Activated naive CD8-positive, alpha-beta T cell treated with anti-CD3 and anti-CD28 coated beads, Interleukin-2, amount 50 U/mL, for 24 hours (primary cell): ENCODE measurements at places on chromosomes 7 and 10.

DNA sequence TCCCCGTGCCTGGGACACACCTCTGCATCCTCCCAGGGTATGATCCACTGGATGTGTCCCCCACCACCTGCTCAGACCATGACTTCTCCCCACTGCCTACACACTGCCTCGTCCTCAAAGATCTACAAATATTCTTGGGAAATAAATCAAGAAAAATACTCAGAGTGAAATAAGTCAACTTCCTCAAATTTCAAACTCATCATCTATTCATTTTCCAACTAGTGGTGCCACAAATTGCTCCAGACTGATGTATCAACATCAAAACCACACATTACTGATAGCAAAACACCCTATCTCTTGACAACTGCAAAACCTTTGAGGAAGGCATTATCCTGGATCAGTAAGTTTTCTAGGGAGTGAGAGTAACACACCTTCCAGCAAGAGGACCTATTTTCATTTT is 87.7 kb downstream of the GRB10 start:
- no peak for DNase-seq

GRCh38 chr10:18501629-18502028 is 149.8 kb downstream of the NSUN6 start:
- no peak for DNase-seq

GRCh38 chr7:14604606-14605005 is 297.9 kb downstream of the DGKB start:
- DNase-seq, result no peak

GRCh38 chr7:32020551-32021159 is 49.6 kb downstream of the PDE1C start:
- no peak for DNase-seq

GRCh38 chr10:5536486-5537081 is 11.8 kb downstream of the CALML3 start:
- no peak for DNase-seq

DNA sequence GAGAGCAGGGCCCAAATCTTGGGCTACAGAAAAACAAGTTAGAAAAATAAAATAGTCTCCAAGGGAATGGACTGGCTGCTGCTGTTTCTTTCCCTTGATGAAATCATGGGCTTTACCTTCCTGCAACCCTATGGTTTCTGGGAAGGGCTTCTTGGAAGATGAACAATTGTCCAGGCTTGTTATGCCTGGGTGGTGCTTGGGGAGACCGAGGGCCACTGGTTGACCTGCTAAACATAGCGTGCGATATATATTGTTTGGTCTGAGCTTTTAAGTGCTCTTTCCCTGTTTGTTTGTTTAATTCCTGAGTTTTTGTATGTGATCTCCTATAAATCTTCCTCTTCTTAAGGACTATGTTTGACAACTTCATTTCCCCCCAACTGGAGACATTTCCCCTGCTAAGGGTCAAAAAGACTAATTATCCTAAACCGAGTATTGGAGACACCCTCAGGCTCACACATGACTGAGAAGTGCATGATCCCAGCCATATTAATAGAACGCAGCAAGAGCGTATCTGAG is 37.9 kb downstream of the SLC25A28 start:
- no peak for DNase-seq

GRCh38 chr10:28719789-28720436 is 42.6 kb downstream of the BAMBI start:
- no peak for DNase-seq

- DNase-seq, result no peak
These were observed 77.5 kb upstream of the STEAP1B start for GRCh38 chr7:22577470-22578001.

GRCh38 chr10:48235501-48235900 is 39.0 kb downstream of the FRMPD2 start:
- no peak for DNase-seq

DNA sequence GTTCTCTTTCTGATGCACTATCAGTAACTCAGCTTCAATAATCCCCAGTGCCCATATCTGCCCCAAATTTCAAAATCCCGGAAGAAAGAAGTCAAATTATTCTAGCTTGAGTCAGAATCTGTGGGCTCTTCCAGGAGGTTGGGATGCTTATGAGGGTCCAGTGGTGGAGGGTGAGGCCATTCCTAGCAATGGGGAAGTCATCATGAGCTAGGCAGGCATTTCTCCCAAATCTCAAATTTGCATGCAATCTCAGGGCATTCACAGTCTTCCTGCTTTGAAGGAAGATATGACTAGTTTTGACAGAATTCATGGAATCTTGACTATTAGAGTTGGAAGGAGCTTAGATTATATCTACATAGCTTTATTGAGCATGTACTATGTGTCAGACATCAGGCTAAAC is 164.3 kb upstream of the AGK start:
- no peak for DNase-seq

- DNase-seq, result no peak
These were observed 62.4 kb downstream of the ITGB8 start for GRCh38 chr7:20393021-20393610.

DNA sequence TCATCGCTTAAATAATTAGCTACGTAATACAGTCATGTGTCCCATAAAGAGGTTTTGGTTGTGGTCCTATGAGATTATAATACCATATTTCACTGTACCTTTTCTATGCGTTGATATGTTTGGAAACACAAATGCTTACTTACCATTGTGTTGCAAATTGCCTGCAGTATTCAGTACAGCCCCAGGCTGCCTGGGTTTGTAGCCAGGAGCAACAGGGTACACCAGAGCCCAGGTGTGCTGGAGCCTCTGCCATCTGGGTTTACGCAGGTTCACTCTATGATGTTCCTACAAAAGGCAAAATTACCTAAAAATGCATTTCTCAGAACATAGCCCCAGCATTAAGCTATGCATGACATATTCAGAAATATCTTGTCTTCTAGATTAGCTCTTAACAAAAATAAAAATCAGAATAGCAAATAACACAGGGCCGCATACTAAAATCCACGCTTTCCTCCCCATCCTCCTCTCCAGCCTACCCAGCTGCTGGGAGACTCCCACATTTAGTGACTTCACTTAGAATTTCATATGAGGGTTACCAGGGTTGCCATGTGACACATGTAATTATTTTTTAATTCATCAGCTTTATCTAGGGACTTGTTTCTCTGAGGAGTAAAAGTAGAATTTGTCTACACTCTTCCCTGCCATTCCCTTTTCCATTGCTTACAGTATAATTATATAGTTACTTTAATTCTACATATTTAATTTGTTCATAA is 559.0 kb upstream of the ADARB2 start:
- no peak for DNase-seq

- no peak for DNase-seq
These were observed 171.1 kb downstream of the GRM3 start for GRCh38 chr7:86814661-86815379.

DNA sequence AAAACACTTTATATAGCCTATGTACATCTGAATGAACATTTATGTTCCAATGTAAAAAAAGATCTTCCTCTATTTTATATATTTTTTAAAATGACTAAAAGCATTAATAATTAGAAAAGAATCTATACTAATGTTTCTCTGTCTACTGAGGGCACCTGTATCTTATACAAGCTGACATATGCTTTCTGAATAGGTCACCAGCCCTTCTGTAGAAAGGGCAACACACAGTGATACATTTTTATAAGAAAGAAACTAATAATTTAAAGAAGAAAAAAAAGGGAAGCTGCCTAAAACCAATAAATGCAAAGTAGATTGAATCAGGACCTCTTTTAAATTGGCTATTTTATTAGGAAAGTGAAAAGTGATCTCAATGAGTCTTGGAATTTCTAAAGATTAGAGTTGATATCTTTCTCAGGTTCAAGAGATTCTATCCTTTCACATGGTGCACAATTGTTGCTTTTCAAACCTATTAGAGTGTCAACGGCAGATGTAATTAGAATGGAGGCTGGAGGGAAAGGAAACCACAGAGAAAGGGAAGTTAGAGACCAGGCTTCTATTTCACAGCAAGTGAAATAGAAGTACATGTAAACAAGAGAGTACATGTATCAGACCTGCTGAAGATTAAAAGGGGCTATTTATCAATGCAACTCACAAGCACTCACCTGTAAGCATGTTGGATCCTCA is 6.3 kb downstream of the MTPN start:
- no peak for DNase-seq

- no peak for DNase-seq
These were observed 25.9 kb upstream of the BICC1 start for GRCh38 chr10:58486821-58487220.

DNA sequence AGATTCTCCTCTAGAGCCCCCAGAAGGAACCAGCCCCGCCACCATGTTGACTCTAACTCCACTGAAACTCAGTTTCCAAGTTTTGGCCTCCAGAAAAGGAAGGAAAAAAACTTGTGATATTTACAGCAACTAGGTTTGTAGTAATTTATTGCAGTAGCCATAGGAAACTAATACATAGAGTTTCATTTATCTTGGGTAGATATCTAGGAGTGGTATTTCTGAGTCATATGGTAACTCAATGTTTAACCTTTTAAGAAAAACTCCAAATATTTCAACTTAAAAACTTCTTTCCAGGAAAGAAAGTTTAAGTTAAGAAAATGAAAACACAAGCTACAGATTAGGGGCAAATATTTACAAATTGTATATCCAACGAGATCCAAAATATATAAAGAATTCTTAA is 576.7 kb downstream of the KCNMA1 start:
- no peak for DNase-seq

DNA sequence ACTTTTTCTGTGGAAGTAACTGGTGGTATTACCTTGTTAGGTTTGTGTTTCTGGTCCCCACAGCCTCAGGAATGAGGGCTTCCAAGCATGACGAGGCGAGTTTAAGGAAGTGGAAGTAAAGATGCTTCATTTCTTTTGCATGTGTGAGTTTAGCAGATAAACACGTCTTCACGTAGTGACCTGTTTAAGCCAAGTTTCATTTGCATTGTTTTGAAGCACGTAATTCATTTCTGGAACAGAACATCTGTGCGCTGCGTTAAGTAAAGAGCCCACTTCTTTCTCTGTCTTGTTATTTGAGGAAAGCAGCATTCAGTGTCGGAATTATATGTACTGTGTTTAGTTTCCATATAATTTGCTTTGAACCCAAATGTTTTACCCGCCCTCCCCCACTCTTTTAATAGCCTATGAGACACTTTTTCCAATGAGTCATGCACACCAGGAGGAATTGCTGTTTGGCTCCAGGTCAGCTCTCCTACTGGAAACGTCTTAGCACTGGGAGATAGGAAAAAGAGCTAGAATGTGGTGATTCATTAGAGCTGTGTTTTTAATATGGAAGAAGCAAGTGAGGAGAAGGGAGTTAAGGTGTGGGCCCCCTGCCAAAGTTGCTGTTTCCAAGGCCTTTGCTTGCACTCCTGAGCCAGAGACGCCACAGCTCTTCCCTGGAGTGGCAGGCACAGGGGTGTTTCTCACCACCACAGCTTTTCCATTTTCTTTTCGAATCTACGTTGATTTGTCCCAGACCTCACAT is 36.7 kb downstream of the BTBD16 start:
- DNase-seq, result no peak

GRCh38 chr10:86349474-86349873 is 17.1 kb downstream of the GRID1 start:
- no peak for DNase-seq

- no peak for DNase-seq
These were observed 493.9 kb downstream of the GLRX3 start for GRCh38 chr10:130630135-130630534.

- peak; percentile 9 for DNase-seq
These were observed 54.5 kb upstream of the OPALIN start for GRCh38 chr10:96413151-96413787.

DNA sequence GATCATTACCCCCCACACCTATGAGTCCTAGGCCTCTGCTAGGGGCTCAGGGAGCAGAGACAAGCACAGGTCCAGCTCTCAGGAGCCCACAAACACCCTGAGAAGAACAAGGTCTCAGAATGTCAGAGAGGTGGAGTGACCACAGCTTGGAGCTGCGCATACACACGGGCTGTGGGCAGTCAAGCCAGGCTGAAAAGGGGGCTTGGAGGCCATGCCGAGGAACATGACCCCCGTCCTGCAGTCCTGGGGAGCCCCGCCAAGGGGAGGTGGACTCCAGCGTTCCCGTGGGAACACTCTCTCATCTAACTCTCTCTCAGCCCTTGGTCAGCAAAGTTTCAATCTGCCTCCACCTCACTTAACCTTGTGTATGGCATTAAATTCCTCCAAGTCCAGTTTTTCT is 7.8 kb upstream of the MMP21 start:
- DNase-seq, result no peak

DNA sequence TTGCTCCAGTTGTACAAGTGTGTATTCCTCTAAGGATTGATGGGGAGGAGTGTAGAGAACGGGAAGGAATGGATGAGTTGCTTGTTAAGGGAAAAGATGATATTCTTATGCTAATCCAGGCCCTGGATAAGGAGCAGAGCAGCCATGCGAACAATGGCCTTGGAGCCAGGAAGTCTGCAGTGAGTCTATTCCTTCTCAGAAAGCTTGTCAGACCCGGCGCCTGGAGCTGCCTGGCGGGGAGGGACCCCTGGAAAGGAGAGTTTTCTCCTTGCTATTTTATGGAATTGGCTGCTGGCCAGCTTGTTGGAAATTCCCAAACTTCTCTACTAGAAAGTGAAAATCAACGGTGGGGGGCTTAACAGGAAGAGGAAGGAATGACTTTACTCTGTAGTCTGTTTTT is 89.1 kb downstream of the MMRN2 start:
- DNase-seq, result no peak

- DNase-seq, result no peak
These were observed 186.5 kb upstream of the GPR26 start for GRCh38 chr10:123479640-123480039.

DNA sequence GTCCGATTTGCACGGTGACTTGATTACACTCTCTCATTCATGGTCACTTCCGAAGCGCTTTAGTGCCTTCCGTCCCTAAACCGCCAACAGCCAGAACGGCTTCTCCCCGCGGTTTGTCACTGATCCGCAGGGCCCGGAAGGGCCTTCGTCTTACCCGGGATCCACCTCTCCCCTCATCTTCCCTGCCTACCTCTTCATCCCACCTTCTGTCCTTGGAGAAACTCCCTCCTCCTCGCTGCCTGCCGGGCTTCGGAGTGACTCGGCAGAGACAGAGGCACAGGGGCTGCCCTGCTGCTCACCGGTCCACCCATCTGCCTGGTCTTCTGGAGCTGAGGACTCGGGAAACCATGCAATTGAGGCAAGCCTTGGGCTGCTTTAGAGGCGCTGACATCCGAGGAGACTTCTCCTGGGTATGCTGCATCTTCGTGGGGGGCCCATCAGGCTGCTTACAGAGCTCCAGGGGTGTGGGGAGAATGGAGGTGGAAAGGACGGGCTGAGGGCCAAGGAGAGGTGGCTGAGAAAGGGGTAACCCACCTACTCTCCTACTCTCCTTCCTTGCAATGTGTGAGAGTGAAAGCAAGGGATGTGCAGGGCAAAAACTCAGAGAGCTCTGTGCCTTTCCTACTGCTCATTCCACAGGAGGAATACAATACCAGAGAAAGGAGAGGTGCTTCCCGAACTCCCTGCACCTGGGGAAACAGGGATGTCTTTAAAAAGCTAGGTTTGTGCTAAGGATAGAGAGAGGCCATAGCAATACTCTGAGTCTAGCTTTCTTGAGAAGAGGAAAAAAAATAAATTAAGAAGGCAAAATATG is 1.0 kb upstream of the HOXA11 start:
- no peak for DNase-seq
